ENCODE measurements at places on chromosomes 1 and 21.

GRCh38 chr1:233107130-233107660, 156.8 kb downstream of the NTPCR start:
- no peak overlapping the region for H3K4me3 ChIP-seq
- peaks cover 27% of the 10 kb centered on the region for H3K36me3 ChIP-seq
- H3K27me3 ChIP-seq, result no peaks in the 10 kb centered on the region
- no peaks in the 10 kb centered on the region for H3K4me1 ChIP-seq
- DNase-seq, result no peak

- H3K27ac ChIP-seq, result no peak overlapping the region
- no peak for DNase-seq
Observed at GRCh38 chr1:88168126-88168525, 515.9 kb upstream of the PKN2 start.

GRCh38 chr1:64019818-64020217, 183.6 kb upstream of the UBE2U start:
- peaks cover 3% of the 10 kb centered on the region for H3K27me3 ChIP-seq
- DNase-seq, result no peak
- peaks cover 7% of the 10 kb centered on the region for H3K4me1 ChIP-seq
- H3K36me3 ChIP-seq, result no peaks in the 10 kb centered on the region
- H3K27ac ChIP-seq, result no peak overlapping the region
- H3K4me3 ChIP-seq, result no peak overlapping the region

GRCh38 chr1:67978890-67979516, 71.4 kb downstream of the DIRAS3 start:
- peaks cover 25% of the 10 kb centered on the region for H3K27me3 ChIP-seq
- H3K4me3 ChIP-seq, result no peak overlapping the region
- H3K36me3 ChIP-seq, result no peaks in the 10 kb centered on the region
- H3K27ac ChIP-seq, result no peak overlapping the region
- DNase-seq, result no peak

Data from naive thymus-derived CD8-positive, alpha-beta T cell (primary cell).